Epithelial cell of esophagus (primary cell): ENCODE measurements at places on chromosomes 3 and 15.

DNA sequence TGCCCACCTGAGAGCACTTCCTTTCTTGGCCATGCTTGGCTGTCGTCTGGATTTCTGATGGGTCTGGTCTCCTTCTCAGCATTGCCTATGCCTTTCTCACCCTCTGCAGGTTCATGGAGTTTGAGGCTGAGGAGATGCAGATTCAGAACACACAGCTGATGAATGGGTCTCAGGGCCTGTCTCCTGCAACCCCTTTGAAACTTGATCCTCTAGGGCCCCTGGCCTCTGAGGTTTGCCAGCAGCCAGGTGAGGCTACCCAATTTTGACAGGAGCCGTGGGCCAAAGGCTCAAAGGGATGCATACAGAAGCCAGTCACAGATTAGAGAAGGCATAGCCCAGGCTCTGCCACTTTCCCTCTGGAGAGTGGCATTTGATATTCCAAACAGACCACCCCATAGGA lies 10.5 kb downstream of the NUTM1 start:
- DNase-seq = no peak

- peak; percentile 22 for DNase-seq
Observed at GRCh38 chr3:32334675-32335074, 57.0 kb upstream of the CMTM7 start.

DNA sequence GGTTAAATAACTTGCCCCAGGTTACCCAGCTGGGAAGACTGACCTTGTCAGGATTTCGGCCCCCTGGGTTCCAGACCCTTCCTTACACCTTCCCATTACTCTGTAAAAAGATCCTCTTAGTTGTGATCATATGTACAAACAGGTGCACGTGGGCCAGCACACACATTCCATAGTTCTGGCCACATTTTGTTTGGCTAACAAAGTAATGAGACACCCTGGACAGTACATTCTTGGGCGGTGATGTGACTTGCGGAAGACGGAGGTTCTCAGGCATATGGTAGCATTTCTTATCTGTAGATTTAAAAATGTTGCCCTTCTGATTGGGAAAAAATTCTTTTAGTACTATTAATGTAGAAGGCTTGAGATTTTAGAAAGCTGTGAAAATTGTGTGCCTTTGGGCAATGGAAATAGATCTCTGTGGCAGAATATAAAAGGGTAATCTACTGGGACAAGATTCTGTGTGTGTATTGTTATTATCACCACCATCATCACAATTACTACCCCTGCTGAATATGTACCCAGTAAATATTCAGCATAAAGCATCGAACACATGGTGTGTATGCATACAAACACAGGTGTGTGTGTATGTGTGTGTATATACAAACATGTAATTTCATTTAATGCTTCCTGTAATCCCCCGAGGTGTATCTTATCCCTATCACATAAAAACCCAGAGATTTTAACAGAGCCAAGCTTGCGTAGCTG lies 205.4 kb upstream of the UBE2E1 start:
- DNase-seq = peak; percentile 77

- DNase-seq = peak; percentile 88
Observed at GRCh38 chr15:29937956-29938355, 115.7 kb upstream of the TJP1 start.

DNA sequence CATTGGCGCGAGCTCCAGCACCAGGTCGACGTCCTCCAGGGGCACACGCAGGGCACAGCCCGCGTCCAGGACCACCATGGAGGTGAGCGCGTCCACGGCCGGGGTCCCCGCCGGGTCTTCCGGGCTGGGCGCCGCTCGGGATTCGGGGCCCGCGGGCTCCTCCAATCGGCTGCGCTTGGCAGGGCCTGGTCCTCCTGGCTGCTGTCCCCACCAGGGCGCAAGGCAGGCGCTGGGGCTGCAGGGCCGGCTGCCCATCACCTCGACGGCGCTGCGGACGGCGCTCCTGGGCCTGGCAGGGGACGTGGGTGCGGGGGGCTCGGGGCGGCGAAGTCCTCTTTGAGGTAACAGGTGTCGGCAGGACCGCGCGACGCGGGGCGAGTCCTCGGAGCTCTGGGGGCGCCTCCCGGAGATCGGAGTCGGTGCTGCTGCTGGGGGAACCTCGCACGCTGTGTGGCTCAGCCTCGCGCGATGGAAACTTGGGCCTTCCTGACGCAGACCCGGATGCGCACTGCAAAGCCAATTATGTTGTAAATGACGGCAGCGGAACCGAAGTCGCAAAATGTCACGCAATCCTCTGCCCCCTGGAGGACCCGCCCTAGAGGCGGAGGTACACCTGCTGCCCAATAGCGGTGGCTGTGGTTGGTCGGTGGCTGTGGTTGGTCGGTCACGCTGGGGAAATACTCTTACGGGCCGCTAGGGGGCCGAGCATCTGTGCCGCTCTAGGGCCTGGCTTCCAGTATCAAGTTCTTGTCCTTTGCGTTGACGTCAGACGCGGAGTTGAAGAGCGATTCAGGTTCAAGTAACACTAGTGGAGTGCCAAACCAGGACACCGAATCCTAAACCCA lies at the start of gene PRR23C:
Gene PRR23C (minus strand): TSS at position 527 of the 845 bp plus-strand sequence. CDS start 272 bp downstream, at position 255.
- no peak for DNase-seq

DNA sequence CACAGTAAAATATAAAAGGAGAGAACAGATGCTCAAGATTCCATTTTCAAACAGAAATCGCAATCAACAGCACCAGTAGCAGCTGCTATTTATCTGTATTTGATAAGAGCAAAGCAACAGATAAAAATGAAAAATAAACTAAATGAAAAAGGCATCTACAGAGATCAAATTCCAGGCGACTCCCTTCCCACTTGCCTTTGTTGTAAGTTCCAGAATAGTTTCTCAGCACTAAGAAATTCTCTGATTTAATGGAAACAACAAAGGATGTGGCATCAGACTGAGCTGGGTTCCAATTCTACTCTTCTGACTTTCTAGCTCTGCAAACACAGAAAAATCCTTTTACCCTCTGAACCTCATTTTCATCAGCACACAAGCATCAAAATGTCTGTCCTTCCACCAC lies 110.8 kb upstream of the MME start:
- no peak for DNase-seq

DNA sequence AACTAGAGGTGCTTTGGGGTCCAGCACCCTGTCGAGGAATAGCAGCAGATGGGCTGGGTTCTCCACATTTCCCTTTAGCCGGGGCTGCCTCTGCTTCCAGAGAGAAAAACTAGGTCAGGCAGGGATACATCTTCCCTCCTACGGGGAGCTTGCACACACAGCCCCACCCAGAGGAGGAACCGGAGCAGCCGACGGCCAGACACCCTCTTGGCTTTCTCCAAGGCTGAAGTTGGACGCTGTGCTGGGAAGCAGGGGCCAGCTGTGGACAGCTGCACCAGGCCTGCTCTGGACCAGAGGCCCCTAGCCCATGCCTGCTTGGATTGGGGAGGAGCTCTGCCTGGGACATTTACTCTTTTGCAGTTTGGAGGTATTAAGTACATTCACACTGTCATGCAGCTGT lies 44.7 kb upstream of the NR2C2 start:
- no peak for DNase-seq

DNA sequence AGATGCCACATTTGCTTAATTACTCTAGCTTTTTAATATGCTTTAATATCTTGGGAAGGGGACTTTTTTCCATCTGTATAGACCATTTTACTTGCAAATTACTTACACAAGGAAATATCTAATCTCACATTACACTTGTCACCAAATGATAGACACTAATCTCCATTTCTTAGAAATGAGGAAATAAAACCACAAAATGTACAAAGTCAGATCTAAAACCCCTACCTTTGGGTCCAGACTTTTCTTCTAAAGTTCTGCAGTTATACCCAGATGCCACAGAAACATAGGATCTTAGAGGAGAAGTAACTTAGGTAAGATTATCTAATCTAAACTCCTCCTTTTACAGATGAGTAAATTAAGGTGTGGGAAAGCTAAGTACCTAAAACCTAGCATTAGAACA lies 44.3 kb downstream of the CD200R1L start:
- DNase-seq = no peak

GRCh38 chr15:100259266-100259665 lies 82.5 kb downstream of the ADAMTS17 start:
- DNase-seq = no peak

DNA sequence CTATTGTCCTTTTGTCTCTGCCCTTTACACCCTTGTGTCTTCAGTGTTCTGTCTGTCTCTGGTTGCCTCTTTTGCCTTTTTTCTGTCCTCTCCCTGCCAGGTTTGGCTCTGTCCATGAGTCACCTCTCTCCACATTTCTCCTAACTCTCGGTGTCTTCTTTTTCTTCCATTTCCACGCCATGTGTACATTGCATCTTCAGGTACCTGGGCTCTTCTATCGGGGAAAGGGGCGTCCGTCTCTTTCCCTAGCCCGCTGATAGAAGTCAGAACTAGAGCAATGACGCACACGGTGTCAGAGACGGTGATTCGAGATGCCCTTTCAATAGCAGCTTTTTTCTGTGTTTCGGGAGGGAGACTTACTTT lies 641 bp downstream of the OPA1 start:
- DNase-seq = peak; percentile 36

GRCh38 chr3:190167936-190168680 lies 47.4 kb upstream of the P3H2 start:
- no peak for DNase-seq

DNA sequence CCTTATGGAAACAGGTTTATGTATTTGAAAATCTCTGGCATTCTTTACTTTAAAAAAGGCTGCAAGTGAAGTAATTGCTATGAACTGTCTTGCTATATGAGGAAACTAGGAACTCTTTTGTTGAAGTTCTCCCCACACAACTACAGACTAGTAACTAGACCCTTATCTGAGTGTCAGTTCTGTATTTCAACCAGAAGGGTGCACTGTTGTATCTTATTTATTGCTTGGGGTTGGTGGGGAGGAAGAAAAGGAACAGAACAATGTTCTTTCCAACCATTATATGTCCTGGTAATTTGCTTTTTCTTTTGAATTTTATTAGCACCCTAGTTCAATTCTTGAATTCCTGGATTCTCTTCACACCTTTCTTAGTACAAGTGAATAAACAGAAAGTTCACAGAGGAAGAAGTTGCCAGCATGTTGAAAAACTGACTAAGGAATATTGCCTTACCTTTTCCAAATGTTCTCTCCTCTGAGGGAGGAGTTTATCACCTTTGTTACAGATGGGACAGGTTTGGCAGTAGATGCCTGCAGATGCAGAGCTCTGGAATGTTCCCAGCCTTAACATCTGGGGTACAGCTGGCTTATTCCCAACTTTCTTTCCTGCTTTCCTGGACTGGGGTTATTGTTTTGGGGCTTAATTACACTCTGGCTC lies 162.4 kb upstream of the CFAP20DC start:
- DNase-seq = peak; percentile 64

- no peak for DNase-seq
Observed at GRCh38 chr15:39192351-39192750, 388.5 kb upstream of the THBS1 start.

DNA sequence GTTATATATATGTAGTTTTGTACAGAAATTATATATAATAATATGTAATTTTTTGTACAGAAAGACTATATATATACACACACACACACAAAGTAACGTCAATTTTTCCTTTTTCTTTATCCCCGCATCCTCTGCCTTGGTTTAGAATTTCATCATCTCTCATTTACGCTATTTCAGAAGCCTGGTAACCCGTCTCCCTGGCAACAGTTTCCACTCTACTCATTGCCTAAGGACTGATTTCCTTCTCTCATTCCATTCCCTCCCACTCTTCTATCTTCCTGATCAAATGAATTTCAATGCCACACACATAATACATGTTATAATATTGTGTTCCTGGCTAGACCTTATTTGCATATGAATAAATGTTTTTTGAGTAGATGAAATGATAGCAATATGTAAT lies 47.8 kb upstream of the NDN start:
- DNase-seq = no peak
